ENCODE measurements at places on chromosomes 7 and 10.
A peak's percentile ranks its signal among the peaks of the same experiment; 100 is the strongest.

GRCh38 chr10:124678557-124679240 lies 65.5 kb downstream of the FAM53B start:
- no peak for DNase-seq

GRCh38 chr10:76397181-76398042 lies 966.0 kb downstream of the LRMDA start:
- no peak for DNase-seq

DNA sequence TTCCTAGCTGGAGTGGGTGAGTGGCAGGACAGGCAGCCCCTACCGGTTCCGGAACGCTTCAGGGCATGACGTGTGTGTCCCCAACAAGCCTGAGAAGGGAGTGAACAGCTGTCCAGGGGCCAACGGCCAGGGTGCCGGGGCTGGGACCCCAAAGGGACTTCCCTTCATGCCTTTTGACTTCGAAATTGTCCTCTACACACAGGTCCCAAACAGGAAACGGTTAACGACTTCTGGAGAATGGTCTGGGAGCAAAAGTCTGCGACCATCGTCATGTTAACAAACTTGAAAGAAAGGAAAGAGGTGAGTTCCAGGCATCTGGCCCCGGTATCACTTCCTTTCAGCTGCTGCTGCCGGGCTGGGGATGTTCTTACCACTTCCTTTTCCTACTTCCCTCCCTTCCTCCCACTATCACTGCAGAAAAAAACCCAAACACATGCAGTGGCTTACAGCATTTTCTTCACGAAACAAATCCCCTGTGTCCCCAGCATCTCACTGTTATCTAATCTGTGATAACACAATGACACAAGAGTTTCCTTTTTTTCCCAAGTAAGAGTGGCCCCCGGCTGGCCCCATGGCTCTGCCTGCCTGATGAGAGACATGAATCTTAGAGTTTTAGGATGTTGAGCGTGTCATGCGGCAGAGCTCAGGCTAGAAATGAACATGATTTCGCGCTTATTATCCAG lies 63.2 kb downstream of the MKI67 start:
- no peak for DNase-seq

DNA sequence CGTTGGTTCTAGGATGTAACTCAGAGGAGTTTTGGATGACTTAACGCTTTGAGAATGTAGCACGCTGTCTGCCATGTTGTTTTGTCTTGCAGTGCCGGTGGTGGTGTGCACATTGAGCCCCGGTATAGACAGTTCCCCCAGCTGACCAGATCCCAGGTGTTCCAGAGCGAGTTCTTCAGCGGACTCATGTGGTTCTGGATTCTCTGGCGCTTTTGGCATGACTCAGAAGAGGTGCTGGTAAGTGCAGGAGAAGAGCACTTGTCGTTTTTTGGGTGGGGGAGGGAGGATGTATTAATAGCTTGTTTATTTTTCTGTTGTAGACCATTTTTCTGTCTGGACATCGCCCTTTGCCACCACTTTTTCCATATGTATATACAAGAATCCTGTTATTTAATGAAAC lies 6.3 kb downstream of the NDUFB2 start:
- no peak for DNase-seq

DNA sequence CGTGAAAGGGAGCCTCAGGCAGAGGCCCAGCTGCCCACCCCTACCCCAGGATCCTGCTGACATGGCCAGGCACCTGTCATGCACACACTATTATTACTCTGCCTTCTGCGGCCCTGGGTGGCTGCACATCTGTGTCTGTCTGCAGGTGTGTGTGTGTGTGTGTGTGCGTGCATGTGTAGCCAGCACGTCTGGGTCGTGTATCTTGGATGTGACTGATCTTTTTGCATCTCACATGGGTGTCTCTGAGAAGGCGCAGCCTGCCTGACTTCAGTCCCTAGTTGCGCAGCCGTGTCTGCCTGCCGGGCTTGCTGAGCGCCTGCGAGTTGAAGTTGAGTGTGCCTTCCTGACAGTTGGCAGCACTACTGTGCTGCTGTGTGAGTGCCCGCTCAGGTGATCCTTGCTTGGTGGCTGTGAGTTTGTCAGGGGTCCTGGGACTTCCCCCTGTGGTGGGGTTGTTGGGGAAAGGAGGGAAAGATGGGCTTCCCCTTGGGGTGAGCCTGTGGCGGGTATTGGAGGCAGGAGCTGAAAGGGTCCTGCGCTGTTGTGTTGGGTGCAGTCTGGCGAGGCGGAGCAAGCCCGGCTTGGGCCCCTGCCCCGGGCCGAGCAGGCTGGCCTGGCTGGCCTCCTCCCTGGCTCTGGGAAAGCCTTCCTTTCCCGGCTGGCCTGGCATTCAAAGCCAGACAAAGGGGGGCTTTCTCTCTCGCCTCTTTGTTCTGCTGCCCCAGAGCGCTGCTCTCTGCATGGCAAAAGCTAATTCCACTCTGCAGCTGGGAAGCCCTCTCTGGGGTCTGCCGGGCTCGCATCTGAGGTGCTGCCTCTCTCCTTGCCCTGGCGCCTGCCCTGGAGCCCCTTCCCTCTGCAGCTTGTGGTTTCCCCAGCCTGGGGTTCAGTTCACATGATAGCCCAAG lies 4.9 kb downstream of the TRIM8 start:
- no peak for DNase-seq

DNA sequence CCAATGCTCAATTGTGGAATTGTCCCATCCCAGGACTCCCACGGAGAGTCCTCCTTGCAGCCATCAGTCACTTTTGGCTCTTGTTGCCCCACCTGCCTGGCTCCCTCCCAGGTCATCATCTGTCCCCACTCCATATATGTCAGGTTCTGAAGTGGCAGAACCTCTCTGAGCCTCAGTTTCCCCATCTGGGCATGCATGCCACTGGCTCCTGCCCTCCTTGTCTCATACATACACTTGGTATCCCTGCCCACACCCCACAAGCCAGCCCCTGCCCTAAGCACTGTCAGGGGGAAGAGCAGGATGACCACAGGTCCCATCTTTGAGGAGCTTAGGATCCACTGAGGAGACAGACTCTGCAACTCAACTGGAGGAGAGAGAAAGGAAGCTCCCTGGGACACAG lies 156.9 kb downstream of the GRID1 start:
- DNase-seq = no peak

DNA sequence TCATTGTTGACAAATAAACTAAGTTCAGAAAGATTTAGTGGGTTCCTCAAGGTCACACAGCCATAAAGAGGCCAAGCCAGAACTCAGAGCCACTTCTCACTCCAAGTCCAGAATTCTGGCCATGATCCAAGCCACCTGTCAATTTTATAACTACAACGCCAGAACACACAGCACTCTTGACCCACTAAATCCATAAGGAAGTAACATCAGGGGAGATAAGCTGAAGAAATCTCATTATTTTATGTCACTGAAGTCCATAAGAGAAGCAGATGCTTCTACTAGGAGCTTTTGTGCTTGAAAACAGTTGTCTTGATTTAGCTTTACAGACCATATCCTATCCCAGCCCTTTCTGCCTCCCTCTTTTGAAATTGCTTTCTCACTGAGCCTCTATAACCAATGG lies 15.9 kb downstream of the ADAM12 start:
- DNase-seq = no peak

GRCh38 chr7:30252885-30253795 lies 31.3 kb upstream of the ZNRF2 start:
- no peak for DNase-seq

GRCh38 chr7:30304177-30304884 lies 19.9 kb downstream of the ZNRF2 start:
- DNase-seq = no peak

DNA sequence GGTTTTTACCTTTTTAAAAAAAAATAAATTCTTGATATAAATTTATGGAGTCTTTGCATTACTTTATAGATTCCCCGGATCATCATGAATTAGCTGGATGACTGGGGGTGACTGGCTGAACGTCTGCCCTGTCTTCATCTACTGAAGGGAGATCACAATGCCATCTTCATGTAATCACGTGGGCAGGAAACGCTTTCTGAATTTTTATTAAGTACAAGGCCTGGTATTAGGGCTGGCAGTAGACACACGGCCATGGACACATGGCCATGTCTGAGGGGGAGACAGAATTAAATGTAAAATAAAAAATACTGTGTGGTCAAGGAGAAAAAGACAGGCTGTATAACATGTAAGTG lies 111.2 kb downstream of the VIPR2 start:
- no peak for DNase-seq

DNA sequence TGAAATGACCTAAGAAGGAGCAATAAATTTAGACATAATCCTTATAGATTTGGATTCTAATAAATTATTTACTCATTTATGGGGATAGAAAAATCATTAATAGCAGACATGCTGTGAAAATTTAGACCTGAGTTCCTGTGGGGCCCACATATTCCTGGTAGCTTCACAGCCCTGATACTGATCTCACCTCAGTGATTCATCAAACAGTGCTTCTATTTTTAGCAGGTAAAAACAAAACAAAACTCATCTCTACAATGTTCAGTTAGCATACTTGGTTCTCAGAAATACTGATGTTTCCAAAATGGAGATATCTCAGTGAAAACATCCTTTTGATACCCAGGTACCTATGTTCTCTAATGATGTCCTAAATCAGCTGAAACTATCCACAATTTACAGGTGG lies 841.1 kb upstream of the SORCS1 start:
- no peak for DNase-seq

DNA sequence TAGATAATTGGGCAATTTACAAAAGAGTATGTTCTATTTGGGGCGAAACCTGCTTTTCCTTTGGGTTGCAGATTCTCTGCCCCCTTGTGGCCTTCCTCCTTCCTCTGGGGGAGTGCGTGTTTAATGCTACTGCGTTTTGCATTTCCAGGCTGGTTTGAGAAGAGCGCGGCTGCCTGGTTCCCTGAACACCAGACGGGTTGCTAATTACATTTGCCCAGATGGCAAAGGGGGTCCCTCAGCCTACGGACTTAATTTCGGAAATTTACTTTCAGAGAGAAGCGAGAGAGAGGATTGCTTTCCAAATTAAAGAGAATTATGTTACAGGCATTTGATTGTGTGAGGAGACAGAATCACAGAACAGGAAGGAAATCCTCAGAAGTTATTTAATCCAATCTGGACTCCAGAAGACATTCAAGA lies 91.9 kb upstream of the JAZF1 start:
- DNase-seq = no peak

DNA sequence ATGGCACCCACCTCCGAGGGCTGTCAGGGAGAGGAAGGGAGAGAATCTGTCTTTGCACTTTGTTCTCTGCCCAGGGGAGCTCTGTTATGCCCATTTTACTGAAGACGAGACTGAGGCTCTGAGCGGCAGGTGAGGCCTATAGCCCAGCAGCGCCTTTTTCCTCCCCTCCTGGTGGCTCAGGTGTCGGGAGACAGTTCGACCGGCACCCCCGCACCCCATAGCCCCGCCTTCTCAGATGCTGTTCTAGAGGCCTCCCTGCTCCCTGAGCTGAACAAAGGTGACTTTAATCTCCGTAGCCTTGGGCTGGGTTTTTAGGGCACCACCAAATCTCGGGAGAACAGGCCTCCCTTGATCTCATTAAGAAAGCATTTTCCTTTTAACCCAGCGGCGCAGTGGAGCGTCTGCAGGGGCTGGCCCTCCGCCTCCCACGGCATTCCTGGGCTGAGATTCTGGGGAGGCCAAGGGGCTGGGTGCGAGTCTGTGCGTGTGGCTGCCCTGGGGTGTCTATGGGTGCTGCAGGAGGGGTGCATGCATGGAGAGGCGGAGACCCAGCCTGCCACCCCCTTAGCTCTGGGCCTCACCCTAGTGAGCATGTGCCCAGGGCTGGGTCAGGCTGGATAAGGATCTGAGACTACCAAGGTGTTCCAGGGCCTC lies 3.3 kb downstream of the LFNG start:
- no peak for DNase-seq

DNA sequence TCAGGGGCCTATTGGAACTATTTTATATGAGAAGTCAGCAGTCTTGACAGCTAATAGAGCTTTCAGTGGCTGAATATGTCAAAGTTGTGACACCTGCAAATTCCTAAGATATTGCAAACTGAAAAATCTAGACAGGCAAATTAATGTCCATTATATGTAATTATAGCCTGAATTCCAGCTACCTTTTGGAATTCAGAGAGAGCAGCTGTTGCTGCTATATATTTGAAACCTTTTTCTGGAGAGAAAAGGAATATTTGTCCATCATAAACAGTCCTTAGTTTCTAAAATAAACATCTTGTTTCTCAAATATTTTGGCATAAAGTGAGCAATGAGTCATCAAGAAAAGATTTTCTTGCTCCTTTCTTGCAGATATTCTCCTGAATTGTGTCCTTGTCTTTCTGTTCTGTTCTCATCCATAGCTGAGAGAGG lies 408.9 kb upstream of the SEMA3D start:
- no peak for DNase-seq

- DNase-seq = no peak
These were observed 54.3 kb upstream of the SEMA3A start for GRCh38 chr7:84248843-84249242.

DNA sequence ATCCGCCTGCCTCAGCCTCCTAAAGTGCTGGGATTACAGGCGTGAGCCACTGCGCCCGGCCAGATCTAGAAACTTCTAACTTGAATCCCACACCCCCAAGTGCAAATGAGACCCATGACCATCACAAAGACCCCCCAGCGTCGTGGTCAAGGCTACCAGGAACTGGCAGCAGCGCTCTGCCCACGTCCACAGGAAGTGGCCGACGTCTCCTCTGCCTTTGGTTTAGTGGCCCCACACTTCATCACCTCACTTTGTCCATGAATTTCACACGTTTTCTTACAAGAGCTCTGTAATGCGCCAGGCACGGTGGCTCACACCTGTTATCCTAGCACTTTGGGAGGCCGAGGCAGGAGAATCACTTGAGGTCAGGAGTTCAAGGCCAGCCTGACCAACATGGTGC lies 53.5 kb upstream of the TNRC18 start:
- DNase-seq = no peak

DNA sequence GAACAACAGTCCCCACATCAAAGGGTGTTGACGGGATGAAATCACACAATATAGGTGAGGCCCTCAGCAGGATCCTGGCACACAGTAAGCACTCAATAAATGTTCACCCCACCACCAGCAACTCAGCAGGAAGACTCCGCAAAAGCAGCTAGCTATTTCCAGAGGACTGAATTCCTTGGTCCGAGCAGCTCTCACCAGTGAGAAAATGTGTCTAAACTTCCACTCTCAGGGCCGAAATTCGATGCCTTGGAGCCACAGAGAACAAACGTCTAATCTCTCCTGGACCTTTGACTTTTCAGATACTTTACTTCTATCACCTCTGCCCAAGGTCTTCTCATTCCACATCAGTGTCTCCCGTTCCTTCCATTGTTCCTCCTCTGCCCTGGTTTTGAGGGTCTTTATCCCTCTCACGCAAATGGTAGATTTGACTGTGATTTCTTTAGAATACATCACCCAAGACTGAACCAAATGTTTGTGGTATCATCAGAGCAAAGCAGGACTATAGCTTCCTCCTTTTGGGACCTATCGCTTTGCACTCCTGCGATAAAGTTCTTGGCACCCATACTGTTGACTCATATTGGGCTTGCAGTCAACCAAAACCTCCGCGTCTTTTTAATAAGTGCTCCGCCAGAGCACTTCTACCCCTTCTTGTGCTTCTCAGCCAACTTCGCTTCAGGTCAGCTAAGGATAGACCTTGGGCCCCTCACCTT lies 903 bp upstream of the NT5C2 start:
- peak; percentile 12 for DNase-seq

- no peak for DNase-seq
These were observed 211.8 kb downstream of the ADARB2 start for GRCh38 chr10:1525354-1526162.

GRCh38 chr7:36690041-36690440 lies 34.3 kb downstream of the AOAH start:
- DNase-seq = no peak
